ENCODE measurements at places on chromosomes 1 and 21. TPM values are rescaled to one million over a fixed set of nuclear protein-coding genes. Genes with fewer than 3 reads are reported as not detected.

FCMR gene
- total RNA-seq, result 0.36 TPM

- no peak for DNase-seq
Measured at GRCh38 chr1:115827452-115828044, 13.4 kb downstream of the NHLH2 start.

DNA sequence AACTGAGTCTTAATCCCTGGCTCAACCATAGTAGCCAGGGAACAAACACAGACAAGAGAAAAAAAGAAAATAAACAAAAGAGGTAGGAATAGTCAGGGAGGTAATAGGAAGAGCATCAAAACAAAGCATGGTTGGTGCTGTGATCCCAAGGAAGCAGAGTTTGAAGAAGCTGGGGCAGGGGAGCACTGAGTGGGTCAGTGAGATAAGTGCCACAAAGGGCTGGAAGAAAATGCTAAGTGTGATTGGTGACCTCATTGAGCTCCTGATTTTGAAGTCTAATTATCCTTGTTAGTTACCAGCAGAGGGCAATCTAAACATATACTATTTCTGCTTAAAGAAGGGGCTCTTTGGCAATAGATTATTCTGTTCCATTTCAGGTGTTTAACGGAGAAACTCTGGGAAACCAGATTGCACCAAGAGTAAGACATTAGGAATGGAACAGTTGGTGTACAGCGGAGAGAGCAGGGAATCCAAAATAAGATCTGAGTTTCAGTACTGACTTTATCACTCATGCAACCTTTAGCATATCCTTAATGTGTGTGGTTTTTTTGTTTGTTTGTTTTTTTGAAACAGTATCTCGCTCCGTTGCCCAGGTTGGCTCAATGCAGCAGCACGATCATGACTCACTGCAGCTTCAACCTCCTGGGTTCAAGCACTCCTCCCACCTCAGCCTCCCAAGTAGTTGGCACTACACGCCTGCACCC, 30.7 kb upstream of the KIAA1614 start:
- DNase-seq, result no peak

- no peak for DNase-seq
Measured at GRCh38 chr1:97634758-97635157, 286.1 kb downstream of the DPYD start.

GRCh38 chr1:165871311-165872067, 44.1 kb downstream of the UCK2 start:
- DNase-seq, result peak; percentile 23

GRCh38 chr1:192159781-192160180, 1.5 kb downstream of the RGS18 start:
- DNase-seq, result no peak

DNA sequence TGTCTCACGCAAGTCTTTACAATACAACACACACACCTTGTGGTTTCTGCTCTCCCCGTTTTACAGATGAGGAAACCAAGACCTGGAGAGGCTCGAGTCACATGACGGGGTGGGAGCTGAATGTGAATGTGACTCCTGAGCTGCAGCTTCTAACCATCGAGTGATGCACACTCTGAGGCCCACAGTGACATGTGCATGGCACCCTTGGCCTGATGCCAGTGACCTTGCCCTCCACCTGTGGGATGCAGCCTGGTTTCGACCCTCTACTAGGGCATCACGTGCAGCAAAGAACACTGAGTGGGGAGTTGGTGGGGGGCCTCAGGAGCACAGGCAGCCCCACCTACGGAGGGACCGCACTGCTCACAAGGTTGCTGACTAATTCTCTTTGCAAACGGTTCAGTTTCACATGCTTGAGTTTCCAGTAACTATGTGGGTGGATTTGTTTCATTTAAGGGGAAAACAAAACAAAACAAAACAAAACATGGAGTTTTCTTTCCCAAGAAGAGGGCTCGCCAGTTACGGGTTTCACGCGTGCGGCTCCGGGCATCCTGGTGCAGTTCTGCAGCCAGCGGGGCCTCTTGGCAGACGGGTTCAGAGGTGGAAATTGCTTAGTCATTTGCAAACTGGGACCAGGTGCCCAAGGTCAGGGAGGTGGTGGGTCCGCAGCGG, 22.9 kb downstream of the SPSB1 start:
- peak; percentile 52 for DNase-seq

DNA sequence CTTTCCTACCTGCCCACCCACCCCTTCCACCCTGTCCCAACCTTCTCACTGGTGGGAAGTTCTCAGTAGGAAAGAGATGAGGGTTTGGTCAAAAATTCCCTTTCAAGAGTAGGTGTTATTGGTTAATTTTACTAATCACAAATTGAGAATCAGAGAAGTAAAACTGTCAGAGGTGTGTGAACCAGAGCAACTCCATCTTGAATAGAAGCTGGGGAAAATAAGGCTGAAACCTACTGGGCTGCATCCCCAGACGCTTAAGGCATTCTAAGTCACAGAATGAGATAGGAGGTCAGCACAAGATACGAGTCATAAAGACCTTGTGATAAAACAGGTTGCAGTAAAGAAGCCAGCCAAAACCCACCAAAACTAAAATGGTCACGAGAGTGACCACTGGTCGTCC, 11.5 kb downstream of the PLA2G2D start:
- DNase-seq, result no peak

DNA sequence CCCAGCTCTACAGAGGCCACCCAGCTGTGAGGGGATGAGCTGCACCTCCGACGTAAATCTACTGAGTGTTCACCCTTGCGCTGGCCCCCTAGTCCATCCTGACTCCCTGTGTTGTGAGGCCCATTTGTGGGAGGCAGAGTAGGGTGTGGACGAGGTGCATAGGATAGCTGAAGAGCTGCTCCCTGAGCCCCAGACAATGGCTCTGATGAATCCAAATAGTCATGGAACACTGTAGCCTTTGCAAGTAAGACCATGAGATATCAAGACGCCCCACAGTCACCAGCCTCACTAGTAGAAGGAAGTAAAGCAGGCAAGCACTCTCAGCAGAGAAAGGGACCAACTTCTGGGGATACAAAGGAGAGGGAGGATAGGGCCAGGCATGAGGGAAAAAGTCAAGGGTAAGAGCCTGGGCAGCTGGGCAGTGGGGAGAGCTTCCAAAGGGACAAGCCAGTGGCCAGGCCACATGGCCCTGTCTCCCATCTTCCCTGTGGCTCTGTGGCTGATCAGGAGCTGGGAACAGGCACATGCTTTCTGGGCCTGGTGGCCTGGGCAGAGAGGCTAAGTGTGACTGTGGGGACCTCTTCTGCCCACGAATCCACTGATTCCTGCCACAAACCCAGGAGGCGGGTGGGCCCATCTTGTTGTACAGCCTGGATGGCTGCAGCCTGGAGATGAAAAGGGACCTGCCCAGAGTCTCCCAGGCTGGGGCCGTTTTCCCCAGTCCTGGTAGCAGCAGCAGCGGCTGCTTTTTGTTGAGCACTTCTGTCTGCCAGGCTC, 55.5 kb upstream of the EPS8L3 start:
- no peak for DNase-seq

DNA sequence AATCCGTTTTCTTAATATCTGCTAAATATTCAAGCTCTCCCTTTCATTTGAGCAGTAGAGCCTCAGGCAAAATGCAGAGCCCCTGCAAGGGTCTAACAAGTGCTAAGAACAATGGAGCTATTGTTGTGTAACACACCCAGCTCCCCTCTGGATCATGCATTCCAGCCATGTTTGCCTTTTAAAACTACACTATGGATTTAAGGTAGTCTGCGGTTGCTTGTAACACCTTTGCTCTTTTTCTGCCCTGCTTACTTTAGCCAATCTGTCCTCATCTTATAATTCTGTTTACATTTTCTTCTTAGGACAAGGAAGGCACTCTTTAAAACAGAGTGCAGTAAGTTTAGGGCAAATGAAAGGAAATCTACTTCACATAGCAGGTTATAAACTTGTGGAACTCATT, 60.0 kb upstream of the C1orf105 start:
- DNase-seq, result no peak

DNA sequence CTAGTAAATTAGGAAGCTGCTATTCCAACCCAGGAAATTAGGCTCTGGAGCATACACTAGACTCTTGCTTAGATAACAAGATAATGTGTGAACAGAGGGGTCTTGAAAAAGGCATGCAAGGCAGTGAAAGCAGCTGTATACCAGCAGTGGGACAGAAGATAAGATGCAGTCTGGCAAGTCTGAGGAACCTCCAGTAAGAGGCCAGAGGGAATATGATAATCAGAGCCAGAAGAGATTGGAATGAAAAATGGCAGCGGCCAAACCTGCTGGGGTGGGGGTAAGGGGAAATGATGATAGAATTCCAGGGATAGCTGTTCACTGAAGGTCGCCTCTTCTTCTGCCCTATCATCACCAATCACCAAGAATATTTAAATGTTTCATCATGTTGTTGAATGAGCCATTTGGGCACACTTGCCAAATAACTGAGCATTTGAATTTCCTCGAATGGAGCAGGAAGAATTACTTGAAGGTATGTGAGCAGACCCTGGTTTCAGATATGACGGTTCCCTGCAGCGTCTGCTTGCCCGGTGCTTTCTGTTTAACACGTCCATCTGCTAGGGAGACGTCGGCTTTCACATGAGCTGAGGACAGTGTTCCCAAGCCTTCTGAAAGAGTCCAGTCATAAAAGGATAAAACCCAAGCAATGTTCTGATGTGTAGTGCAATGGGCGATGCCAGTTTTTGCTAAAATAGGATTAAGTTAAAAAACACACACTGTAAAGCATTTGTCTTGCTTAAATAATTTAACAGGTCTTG, 173.3 kb downstream of the RWDD3 start:
- DNase-seq, result no peak

GRCh38 chr1:85599076-85599491, 18.5 kb downstream of the CCN1 start:
- no peak for DNase-seq

LCE2A gene
- not detected for total RNA-seq

DNA sequence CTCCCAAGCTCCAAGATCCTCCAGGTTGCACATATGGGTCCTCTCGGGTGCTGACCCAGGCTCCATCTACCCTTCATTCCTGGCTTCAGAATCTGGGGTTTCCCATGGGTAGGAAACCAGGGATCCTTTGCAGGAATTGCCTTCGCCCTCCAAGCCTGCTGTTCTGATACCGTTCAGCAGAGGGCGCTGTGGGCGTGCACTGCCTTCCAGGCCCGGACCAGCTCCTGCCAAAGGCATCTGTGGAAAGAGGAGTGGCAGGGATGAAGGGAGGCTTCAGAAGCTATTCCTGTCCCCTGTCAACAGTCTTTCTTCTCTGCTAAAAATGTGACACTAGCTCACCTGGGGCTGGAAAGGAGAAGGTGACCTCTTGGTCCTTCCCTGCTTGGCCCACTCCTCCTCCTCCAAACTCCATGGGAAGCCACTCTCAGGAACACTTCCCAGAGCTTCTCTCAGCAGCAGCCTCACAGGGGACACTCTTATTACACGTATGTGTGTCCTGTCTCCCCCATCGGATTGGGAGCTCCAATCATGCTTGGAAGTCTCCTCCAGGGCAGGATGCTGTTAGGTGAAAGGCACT, 71.2 kb downstream of the VWA5B1 start:
- peak; percentile 46 for DNase-seq

GRCh38 chr1:119327094-119327449, 41.5 kb upstream of the HAO2 start:
- no peak for DNase-seq

VSIG8 gene
- not detected for total RNA-seq

DNA sequence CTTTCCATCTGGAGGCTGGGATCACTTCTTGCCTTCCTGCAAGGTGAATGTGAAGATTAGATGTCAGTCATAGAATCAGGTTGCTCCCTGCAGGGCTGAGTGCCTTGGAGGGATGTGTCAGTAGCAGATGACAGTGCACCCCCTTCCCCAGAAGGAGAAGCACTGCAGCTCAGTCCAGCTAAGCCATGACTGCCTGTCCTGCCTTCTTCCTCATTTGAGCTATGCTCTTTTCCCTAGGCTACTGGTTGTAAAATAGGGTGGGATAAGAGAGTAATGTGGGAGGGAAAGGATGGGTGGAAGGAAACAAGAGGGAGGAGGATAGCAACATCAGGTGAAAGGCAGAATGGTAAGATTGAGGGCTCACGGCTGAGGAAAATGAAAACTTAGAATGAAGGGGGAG, 11.1 kb upstream of the FABP3 start:
- DNase-seq, result no peak

GRCh38 chr1:187877220-187877619, 1048.5 kb downstream of the PLA2G4A start:
- DNase-seq, result no peak

- DNase-seq, result no peak
Measured at GRCh38 chr1:203300441-203301330, 4.6 kb upstream of the BTG2 start.

DNA sequence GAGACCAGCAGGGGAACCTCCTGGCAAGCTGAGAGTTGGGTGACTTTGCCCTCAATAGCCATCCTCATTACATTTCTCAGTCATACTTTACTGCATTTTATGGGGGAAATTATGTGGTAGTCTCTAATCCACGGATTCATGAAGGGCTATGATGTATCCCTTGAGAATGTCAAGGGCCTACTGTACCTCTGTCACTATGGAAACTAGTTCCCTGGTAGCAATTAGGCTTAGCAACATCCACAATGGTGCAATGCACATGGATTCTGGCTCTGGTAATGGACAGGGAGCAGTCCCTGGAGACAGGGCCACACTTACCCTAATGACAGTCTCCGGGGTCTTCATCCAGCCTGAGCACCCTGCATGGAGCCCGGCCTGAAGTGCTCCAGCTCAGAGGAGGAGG, 26.5 kb downstream of the LRRN2 start:
- DNase-seq, result no peak

SPATA46 gene
- not detected for total RNA-seq

- DNase-seq, result no peak
Measured at GRCh38 chr1:101945884-101946283, 50.8 kb downstream of the OLFM3 start.

- no peak for DNase-seq
Measured at GRCh38 chr1:28582248-28582615, 9.8 kb upstream of the RAB42 start.

NPL gene
- 2.3 TPM for total RNA-seq

GRCh38 chr1:92743221-92743620, 41.7 kb downstream of the EVI5 start:
- no peak for DNase-seq

DNA sequence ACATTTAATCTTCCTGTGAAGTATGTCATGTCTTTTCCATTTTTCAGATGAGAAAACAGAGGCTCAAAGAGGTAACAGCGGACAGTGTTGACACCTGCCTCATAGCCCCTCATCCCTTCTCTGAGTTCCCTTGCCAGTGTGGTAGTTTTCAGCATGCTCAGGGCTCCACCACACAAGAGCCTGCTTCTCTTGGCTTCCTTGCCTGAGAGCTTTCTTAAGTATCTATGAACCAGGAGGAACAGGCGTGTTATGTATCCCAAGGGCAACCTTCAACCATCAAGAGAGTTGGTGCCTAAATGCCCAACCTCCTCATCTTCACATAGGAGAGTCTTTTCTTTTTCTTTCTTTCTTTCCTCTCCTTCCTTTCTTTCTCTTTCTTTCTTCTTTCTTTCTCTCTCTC, 5.9 kb upstream of the PAFAH2 start:
- DNase-seq, result no peak

DNA sequence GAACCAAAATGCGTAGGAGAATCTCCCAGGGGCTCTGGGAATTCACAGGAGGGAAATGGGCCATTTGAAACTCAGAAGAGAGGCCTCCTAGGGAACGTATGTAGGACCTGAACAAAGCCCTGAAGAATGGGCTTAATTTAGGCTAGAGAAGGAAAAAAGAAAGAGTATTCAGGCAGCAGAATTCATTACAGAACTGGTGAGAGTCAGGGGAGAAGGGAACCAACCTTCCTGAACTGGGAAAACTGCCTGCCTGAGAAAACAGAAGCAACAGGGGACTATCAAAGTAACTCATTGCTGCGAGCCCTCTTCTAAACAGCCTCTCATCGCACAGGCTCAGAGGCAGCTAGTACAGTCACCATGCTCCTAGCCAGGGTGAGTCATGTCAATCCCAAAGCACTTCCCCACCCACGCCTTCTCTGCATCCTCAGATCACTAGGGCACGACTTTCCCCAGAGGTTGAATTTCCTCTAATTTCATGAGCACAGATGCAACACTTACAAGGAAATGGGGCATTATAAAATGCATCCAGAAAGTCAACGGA, 98.1 kb downstream of the ADSS2 start:
- peak; percentile 97 for DNase-seq

Measured in MG63 (cell line).